ENCODE measurements at places on chromosomes 13 and 19.

- DNase-seq: no peak
Measured at GRCh38 chr19:58584498-58585441, 11.6 kb upstream of the MZF1 start.

DNA sequence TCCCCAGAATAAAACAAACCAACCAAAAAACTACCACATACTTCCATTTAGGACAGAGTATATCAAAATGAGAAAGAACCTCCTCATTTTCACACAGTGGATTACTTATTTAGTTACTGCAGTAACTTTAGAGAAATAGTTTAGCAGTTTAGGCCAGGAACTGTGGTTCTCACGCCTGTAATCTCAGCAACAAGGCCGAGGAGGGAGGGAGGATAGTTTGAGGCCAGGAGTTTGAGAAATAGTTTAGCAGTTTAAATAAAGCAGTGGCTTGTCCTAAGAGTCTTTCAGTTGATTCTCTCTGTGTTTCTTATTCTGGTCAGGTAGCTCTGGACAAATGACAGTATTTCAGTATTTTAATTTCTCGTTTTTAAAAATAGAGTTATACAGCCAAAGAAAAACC lies 9.4 kb downstream of the HMGB1 start:
- no peak for DNase-seq

- DNase-seq: no peak
Measured at GRCh38 chr19:45078390-45079062, 534 bp upstream of the GEMIN7 start.

- DNase-seq: peak; percentile 7
Measured at GRCh38 chr13:23320926-23321534, 112.5 kb downstream of the SACS start.

DNA sequence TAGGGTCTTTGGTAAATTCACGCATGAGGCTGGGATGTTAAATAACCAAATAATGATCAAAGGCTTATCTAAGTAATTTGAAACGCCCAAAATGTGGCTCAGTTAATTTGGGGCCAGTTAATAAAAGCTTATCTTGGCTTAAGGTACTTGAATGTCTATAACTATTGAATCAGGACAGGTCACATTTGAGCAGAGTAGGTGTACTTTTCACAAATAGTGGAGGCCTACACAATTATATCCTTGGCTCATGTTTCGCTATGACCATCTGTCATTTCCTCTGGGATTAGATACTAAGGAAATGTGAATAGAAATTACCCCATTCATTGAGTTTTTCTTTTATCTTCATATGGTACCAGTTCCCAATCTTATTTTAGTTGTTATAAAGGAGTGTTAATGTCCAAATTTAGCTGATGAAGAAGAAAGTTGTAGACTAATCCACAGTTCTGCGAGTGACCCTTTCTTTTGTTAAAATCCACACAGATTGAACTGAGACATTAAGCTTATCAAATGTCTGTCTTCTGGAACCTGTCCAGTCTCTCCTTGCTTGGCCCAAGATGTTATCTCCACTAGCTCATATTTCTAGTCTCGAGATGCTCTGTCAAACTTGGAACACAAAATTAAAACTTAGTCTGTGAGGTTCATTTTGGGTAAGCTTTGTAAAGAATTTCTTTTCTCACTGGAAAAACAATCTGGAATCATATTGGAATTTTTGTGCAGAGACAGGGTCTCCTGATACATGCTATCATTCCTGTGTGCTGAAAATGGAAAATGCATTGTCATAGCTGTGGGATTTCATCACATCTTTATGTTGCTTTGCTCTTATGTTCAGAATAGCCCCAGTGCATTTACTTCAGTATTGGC lies 31.0 kb downstream of the SLAIN1 start:
- DNase-seq: no peak

GRCh38 chr13:76991432-76991795 lies 467 bp upstream of the CLN5 start:
- no peak for DNase-seq

DNA sequence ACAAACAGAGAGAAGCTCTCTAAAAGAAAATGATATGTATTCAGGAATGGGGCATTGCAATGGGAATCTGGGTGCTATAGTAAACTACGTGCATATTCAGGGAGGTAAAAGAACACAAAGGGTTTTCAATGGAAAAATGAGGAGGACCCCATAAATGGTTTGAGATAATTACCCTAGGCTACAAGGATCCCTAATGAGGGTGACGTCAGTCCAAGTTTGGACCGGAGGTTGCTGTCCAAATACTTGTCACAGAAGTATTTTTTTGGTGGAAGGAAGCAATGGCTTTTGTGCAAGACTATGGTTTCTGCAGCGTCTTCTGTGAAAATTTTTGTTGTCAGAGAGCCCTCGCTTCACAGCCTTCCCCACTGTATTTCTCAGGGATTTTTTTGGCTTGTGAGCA lies 995 bp upstream of the CEACAM18 start:
- DNase-seq: no peak

DNA sequence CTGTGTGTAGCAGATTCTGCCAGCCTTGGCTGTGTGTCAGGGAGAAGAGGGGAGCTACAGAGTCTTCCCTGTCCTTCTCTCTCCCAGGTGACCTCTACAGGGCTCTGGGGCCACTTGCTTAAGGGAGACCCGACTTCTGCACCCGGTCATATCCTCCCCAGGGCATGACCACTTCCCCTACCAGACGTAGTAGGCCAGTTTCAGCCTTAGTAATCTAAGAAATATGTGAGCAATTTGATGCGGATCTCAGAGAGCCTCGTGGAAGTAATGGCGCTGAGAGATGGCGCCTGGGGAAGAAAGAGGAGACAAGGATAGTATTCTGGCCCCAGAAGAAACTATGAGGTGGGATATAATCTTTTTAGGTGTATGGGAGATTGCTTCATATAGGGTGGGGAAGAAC lies 41.9 kb downstream of the NFIX start:
- peak; percentile 72 for DNase-seq

DNA sequence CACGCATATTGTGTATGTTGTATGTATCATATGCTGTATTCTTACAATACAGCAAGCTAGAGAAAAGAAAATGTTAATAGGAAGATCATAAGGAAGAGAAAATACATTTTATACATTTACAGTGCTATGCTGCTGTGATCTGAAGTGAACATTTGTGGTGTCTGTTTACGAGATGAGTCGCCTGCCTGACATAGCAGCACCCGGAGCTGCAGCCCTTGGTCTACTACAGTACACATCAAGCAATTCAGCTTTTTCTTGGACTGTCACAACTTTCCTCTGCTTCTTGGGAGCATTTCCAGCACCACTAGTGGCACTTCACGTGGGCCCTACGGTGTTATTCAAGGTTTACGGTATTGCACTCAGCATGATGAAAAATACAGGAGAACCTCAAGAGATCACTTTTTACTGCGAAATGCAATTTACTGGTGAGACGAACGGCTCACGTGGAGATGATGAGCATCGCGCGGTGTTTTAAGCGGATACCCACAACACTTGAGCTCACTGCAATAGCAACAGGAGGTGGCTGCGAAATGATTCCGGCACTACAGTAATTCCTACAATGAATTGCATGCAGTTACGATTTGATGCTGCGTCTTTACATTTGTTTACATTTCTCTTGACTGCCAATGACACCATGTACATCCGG lies 308.4 kb downstream of the FGF9 start:
- no peak for DNase-seq

DNA sequence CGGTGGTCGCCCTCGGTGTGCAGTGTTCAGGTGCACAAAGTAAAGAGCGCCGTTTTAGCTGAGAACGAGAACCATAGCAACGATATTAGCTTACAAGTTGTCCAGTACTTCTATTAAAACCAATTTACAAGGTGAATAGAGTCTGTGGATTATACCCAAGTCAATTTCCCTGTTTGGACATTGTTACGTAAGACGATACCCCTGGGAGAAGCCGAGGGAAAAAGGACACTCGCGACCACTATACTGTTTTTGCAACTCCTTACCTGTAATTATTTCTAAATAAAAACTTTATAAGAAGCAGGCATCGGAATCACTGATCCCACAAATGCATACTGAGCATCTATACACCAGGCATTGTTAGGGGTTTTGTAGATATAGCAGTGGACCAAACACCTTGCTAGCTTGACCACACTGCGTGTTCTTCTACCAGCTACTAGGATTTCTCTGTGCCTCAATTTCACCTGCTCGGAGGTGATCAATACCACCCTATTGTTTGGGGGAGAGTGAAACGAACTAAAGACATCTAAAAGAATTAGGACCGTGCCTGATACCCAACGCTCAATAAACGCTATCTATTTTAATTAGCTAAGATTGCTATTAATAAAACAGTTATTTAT lies 488 bp upstream of the EEF2 start:
- no peak for DNase-seq

- peak; percentile 41 for DNase-seq
Measured at GRCh38 chr19:2491130-2491801, 15.3 kb downstream of the GADD45B start.

DNA sequence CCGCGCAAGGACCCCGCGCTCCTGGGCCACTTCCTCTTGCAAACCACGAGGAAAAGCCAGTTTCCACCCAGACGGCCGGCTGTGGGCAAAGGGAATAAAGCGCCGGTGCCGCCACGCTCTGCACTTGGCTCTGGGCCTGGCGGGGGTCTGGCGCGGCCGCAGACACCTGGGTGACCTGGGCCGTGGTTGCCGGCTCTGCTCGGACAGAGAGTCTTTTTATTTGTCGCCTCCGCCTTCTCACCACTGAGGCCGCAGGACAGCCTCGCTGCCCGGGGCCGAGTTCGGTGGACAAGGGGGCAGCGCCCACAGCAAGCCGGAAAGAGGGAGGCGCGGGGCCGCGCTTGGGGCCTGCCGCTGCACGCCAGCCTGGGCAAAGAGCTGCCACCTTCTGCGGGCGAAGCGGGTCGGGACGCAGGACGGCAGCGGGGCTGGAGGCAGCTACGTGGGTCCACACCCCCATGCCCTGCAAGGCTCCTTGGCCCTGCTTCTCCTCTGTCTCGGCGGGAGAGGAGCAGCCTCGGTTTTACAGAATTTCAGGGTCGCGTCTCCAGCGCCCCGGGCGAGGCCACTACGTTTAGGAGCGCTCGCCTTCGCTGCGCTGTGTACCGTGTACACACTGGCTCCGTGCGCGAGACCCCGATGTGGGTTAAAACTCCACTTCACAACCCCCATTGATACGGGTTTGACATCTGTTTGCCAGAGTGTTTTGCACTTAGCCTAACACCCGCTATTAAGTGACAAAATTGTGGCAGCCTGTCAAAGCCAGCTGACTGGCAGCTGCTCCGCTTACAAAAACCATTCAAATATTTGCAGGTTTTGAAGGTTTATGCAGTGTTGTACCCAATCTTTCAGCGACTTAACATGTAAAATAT lies 13.0 kb upstream of the SOX1 start:
- no peak for DNase-seq

GRCh38 chr19:29704562-29705558 lies 10.2 kb downstream of the C19orf12 start:
- DNase-seq: no peak

DNA sequence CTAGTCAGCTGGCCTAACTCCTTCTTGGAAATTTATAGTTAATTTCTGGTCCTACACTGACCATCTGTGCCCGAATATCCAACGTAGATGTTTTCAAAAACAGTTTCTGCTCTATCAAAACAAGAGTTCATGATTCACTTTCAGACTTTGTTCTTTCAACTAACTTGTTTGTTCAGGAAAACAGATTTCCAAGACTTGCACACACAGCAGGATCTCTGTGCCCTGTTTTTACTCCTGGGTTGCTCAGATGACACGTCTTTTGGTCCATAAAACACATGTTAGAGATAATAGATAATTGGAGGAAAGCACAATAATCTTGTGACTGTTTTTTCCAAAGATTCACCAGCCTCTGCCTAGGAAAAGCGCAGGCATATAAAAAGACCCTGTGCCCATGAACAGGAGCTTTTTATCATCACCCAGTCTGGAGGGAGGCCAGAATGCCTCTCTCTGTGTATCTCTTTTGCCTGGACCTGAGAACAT lies 218.0 kb downstream of the IRS2 start:
- no peak for DNase-seq

DNA sequence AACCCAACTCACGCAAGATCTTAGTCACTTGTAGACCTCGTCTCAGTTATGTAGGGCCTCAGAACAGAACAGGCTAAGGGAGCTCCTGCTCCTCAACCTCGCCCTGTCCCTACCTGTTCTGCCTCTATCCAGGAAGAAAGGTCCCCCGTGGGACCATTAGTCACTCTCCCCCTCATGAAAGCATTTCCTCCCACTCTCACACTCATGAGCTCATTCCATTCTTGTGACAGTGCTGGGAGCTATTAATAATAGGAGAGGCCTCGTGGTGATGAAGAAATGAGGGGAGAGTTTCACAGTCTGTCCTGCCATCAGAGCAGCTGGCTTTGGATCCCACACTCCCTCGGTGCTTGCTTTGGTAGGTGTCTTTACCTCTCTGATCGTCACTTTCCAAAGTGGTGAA lies 10.2 kb downstream of the PPP2R1A start:
- DNase-seq: peak; percentile 31

DNA sequence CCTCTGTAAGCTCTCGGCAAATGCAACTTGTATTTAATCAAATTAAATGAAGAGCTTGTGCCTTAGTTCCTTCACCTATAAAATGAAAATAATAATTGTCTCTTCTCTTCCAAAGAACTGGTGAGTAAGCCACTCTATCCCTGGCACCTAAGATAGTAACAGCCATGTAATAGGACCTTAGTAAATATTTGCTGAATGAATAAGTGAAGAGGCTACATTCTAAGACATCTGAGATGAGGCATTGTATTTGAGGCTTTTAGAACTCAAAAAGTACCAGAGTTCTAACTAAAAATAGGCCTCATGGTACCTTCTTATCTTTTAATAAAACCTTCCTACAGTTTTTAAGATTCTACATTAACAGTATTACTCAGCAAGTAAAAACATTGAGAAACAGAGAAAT lies 17.3 kb upstream of the DCLK1 start:
- DNase-seq: no peak

DNA sequence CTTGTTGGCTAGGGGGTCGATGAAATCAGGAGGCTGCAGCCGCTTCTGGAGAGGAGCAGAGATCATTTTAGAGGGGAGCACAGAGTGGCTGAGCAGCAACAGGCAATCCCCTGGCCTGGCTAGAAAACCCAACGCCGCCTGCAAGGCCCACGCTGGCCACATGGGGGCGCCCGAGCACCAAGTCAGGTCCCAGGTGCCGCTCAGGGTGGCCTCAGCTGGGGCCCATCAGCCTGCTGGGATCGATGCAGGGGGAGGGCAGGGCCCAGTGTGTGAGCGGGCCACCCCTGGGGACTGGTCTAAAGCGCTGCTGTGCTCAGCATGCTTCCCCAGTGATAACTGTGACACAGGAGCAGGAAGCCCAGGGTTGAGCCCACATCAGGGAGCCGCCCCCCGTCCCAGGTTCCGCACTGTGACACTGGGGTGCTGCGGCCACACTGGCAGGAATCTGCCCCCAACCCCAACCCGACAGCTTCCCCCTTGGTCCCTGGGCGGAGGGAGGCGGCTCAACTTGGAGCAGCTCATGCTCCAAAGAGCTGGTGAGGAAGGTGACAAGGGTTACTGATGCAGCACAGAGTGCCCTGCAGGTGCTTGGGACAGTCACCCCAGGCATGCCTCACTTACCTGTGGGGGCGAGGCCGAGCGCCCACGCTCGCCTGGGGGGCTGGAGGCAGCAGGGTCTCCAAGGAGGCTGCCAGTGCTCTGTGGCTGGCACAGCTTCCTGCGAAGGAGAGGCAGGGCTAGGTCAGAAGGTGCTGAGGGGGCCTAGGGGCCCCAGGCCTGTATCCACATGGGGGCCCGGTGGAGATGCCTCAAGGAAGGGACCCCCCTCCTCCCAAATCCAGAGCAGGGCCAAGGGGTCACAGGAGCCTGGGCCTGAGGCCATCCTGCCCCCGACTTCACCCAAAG lies 13.3 kb upstream of the ISYNA1 start:
- DNase-seq: peak; percentile 65

GRCh38 chr19:43759515-43759914 lies 4.8 kb upstream of the SMG9 start:
- peak; percentile 37 for DNase-seq

GRCh38 chr13:74187564-74187963 lies 53.4 kb upstream of the KLF12 start:
- peak; percentile 30 for DNase-seq

GRCh38 chr13:30466841-30467252 lies 1.1 kb upstream of the HMGB1 start:
- DNase-seq: no peak
